ENCODE measurements at places on chromosomes 6 and 20.

DNA sequence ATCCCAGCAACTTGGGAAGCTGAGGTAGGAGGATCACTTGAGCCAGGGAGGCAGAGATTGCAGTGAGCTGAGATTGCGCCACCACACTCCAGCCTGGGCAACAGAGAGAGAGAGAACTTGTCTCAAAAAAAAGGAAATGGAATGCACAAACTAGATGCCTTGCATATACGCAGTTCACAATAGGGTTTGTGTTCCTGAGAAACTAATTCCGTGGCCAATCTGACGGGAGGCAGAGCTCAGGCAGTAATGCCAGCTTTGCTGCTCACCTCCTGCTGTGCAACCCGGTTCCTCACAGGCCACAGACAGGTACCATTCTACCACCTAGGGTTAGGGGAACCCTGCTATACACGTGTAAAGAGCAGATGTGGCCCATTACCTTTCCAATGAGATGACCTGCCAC is 1.4 kb downstream of the CDK5RAP1 start:
- no peak for DNase-seq

DNA sequence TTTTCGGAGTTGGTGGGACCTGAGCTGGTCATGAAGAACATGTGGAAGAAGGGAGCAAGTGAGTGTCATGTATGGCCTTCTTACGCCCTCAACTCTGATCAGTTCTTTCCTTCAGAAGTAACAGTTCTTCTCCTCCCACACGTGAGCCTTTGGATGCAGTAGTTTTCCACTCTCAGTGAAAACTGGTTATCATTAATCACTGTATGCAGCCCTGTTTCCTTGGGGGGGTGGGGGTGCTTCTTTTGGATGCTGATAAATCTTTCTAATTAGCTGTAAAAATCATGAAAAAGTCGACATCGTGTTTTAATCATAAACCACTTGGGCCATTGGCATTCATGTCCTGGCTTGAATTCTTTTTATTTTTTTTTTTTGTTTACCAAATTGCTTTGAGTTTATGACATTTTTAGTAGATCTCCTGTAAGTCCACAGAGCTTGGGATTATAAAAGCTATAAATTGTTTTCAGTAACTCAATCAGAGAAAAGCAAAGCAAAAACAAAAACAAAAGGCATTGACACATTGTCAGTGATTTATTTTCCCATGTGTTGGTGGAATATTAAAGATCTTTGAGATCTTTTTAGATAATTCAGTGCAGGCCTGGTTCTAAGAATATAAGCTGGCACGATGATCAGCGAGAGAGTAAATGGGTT is 84.8 kb downstream of the TRMT11 start:
- no peak for DNase-seq

DNA sequence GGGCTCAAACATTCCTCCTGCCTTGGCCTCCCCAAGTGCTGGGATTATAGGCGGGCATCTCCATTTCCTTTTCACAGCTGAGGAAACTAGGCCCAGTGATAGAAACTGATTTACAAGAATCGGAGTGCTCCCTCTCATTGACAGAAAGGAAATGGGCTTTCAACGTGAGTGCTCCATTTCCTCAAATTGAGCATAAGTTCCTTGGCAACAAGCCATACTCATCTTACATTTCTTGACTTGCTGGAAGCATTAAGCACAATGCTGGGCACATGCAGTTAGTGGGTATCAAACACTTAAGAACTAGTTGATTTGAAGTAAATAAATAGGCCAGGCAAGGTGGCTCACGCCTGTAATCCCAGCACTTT is 54.7 kb downstream of the FGD2 start:
- no peak for DNase-seq

DNA sequence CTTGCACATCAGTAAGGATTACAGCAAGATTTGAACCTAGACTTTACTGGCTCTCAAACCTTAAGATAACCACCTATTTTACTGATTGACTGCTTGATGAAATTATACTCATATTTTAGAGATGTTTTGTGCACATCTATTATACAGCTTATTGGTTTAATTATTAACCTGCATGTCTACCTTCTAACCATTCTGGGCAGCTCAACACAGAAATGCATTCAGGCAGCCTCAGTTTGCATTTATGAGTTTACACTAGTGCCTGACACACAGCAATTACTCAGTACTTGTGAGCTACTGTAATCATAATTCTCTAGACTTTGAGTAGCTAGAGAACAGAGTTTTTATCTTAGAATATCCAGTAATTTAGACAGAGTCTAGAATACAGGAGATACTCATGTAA is 273.9 kb upstream of the THEMIS start:
- DNase-seq, result no peak

- no peak for DNase-seq
Measured at GRCh38 chr20:45029884-45030283, 63.6 kb downstream of the STK4 start.

GRCh38 chr20:7859356-7859802 is 80.9 kb downstream of the HAO1 start:
- no peak for DNase-seq

GRCh38 chr6:106560996-106561685 is 68.2 kb downstream of the RTN4IP1 start:
- no peak for DNase-seq

DNA sequence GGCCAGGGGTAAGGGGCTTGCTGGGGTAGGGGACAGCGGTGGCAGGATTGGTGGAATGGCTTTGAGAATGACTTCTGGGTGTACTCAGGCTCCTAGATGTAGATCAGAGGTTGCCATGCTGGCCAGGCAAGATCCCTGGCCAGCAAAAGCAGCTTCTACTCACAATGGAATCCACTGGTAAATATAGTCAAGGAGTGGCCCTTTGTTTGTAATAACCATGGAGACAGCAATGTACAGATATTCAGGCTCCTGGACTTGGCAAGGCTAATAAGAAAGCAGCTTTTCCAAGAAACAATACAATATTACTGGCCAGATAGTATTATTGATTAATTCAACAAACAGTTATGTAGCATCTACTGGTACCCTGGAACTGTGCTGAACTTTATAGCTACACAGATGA is 37.9 kb downstream of the CDH26 start:
- no peak for DNase-seq

DNA sequence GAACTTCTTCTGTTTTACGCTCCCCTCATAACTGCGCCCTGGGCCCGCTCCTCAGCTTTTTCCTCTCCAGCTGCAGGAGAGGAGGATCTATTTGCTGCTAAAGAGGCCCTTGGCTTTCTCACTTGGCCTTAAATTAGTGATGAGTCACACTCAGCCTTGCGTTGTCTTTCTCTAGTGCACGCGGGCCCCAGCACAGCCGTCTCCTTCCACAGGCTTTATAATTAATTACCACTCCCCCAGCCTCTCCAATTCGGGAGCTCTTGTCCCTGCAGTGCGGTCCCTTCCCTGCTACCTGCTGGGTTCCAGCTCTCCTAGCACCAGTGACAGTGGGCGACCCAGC is 25.2 kb downstream of the PACSIN1 start:
- peak; percentile 76 for DNase-seq

DNA sequence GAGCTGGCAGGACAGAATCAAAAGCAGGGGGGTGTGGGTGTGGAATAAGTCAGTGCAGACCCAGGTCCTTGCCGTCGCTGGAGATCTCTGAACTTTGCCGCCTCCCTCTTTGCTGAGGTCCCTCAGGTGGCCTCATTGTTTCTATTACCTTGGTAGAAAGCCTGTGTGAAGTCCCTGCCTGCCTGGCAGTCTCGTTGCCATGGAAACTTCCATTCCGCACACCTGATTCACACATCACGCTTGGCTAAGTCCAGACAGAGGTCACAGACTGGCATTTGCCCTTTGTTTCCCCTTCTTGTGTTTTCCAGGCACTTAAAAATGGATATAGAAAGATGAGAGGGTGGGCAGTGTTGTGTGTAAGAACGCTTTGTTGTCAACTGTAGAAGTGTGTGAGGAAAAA is 260.6 kb downstream of the PRL start:
- DNase-seq, result no peak

DNA sequence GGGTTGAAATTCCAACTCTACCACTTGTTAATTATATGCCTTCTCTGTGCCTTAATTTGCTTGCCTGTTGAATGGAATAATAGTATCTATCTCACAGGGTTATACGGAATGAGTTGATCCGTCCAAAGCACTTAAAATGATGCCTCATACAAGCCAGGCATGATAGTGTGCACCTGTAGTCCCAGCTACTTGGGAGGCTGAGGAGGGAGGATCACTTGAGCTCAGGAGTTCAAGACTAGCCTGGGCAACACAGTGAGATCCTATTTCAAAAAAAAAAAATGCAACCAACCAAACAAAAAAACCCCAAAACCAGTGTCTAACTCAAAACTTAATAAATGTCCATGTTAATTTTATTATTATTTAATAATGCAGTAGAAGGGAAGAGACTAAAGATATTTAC is 35.3 kb downstream of the SAMHD1 start:
- DNase-seq, result no peak

DNA sequence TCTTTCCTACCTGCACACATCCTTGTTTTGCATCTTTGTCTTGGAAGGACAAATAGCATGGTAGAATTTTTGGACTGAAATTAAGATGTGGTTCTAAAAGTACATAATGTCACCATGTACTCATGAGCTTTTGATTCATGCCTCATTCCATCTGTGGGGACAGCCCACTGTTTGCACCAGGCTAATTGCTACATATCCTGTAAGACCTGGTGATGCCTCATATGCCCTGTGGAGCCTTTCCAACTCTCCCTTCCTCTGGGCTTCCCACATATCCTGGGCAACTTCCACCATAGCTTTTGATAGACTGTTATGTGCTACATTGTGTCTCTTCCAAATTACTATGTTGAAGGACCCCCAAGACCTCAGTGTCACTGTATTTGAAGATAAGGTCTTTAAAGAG is 213.6 kb upstream of the PREP start:
- no peak for DNase-seq

- DNase-seq, result no peak
Measured at GRCh38 chr6:37576336-37576737, 76.6 kb upstream of the CCDC167 start.

- DNase-seq, result no peak
Measured at GRCh38 chr6:31907158-31907813, 5.4 kb upstream of the ZBTB12 start.

DNA sequence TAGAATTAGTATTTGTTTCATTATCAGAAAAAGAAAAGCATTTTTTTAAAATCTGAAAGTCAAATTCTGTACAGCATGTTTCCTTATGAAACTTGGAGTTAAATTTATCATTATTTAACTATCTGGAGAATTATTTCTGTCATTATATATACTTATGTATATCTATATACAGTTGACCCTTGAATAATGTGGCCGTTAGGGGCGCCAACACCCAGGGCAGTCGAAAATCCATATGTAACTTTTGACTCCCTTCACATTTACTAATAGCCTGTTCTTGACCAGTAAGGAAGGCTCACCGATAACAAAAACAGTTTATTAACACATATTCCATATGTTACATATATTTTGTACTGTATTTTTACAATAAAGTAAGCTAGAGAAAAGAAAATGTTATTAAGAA is 341.2 kb downstream of the ADGRB3 start:
- DNase-seq, result no peak

GRCh38 chr6:34128045-34128444 is 17.8 kb downstream of the GRM4 start:
- DNase-seq, result no peak

DNA sequence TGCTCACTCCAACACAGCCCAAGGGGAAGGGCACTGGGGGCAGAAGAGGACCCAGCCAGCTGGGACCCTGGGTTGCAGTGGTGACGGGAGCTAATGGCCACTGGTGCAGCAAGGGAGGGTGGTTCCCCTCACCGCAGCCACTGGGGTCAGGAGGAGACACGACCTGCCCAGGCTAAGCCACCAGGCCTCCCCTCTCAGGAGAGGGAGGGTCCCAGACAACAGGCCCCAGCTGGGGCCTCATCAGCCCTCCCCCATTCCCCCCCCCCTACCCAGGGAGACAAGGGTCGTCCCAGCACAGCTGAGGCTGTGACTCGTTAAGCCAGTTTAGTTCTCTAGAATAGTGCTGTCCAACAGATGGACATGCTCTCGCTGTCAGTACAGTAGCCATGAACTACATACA is 17.3 kb upstream of the MATN4 start:
- DNase-seq, result no peak

DNA sequence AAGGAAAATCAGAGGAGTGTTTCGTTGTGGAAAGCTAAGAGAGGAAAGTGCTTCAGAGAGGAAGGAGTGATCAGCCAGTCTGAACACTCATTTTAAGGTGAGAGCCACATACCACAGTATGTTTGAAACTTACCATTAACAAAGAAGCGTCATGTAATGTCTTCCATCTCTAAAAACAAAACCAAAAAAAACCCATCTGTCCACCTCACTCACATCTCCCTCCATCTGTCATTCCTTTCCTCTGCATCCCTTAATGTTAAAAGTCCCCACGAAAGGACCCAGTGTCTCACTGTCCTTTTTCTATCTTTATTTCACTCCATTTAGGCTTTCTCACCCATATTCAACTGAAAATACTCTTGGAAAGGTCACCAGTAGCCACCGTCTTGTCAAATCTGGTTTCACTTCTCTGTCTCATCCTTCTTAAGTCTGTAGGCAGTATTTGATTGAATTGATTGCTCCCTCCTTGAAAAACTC is 59.4 kb upstream of the GNRH2 start:
- no peak for DNase-seq

DNA sequence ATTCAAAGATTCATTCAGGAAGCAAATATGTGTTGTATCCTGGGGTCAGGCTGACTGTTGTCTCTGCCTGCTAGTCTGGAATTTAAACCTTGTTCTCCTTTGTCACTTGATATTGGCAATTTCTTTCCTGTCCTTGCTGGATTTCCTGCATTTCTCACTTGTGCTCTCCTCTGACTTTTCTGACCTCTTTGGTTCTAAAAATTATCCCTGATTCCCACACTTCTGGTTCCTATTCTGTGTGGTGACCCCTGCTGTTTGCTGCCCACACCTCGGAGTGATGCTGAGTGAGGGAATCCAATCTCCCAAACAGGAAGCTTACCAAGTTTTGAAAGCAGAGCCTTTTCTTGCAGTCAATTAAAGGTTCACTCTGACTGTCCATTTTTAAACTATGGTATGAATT is 345.3 kb downstream of the CDKAL1 start:
- DNase-seq, result no peak

GRCh38 chr6:10099529-10100140 is 315.2 kb downstream of the TFAP2A start:
- no peak for DNase-seq

GRCh38 chr6:15921243-15921642 is 207.6 kb upstream of the MYLIP start:
- DNase-seq, result no peak

GRCh38 chr6:154319231-154319858 is 37.3 kb downstream of the IPCEF1 start:
- no peak for DNase-seq

DNA sequence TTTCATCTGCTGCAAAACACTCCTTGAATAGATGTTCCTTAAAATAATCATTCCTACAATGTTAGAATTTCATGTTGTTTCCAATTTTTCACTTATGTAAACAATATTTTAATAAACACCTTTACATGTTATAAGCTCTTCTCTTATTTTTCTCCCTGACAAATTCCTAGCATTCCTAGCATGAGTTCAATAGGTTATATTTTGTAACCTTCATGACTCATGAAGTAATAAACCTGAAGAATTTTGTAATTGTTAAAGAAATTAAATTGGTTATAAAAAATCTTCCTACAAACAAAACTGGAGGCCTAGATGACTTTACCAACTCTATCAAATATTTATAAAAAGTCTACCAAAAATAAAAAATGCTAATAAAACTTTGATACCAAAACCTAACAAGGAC is 66.3 kb downstream of the NT5E start:
- DNase-seq, result no peak

- DNase-seq, result peak; percentile 94
Measured at GRCh38 chr6:108945681-108946159, 97.5 kb downstream of the ARMC2 start.

- DNase-seq, result no peak
Measured at GRCh38 chr20:16824664-16825063, 76.5 kb downstream of the OTOR start.
